ENCODE measurements at places on chromosomes 2 and 18.

- no peak for DNase-seq
Measured at GRCh38 chr2:216877085-216877484, 17.2 kb upstream of the TNP1 start.

GRCh38 chr2:105194022-105194675 is 47.4 kb upstream of the GPR45 start:
- no peak for DNase-seq

GRCh38 chr2:55163274-55163721 is 68.8 kb downstream of the CLHC1 start:
- DNase-seq: no peak

DNA sequence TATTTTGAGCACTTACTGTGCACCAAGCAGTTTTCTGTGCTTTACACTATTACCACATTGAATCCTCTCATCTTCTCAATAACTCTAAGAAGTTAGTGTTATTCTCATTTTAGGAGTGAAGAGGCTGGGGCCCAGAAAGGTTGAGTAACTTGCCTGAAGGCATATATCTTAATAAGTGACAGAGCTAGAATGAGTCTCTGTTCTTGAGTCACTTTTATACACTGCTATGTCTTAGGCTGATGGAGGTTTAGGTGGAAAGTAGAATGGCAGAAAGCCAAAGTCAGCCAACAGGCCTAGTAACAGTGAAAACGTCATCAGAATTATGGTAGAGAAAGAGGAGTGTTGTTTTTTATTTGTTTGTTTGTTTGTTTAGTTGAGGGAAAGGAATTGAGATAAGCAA is 27.9 kb upstream of the RPE start:
- DNase-seq: no peak
